ENCODE measurements at places on chromosomes 3 and 15.

GRCh38 chr3:152226176-152226575, 42.6 kb upstream of the MBNL1 start:
- DNase-seq, result no peak

DNA sequence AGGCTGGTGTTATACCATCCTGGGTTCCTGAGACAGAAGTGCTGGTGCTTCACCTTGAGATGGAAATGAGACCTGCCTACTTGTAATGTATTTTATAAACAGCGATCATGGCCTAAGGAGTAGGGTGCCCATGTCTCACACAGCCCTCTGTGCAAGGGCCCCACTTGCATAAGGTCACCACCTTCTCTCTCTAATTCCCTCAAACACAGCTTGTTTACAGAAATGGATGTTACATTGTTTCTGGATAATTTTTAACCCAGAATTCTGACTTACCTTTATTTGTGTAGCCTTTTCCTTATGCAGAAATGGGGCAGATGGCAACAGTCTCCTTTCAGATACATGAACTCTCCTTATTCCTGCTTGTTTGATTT, 95.1 kb upstream of the UMPS start:
- no peak for DNase-seq

GRCh38 chr3:62727981-62728380, 147.2 kb downstream of the CADPS start:
- no peak for DNase-seq

DNA sequence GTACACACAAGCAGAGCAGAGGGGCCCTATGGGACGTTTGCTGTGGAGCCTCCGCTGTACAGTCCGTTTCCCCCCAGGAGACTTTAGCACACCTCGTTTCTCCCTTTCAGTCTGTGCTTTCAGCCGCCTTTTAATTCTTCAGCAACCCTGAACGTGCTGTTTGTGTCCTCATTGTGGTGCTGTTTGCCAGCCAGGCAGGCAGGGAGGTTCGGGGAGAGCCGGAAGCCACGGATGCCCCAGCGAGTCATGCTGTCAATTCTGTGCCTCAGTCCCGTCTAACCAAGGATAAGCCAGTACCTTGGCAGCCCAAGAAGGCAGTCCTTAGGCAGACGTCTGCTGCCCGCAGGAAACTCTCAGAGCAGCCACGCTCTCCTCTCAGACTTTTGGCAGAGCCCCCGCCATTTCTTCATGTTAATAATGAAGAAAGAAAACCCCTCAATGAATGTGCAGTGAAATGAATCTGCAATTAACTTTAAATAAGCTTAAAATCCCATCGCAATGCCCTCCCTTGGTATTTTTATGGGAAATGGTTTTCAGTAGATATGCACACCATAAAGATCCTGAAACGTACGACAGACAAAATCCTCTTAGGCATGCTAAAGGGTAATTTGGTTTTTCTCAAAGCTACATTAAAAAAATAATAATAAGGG, 158.6 kb downstream of the UACA start:
- DNase-seq, result no peak

DNA sequence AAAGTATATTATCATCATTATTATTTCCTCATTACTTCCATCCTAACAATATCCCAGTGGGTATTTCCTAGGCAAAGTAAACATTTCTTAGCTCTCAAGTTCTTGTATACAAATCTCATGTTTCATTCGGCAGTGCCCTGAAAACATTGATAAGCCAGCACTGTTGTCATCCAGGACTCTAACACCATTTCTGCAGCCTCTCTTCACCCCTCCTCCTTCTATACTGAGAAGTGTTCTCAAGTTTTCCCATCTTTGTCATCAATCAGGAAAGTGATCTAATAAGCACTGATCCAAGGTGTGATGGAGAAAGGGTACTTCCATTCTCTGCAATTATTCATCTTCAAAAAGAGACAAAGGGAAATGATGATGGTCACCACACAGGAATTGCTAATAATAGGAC, 168.4 kb upstream of the CCDC54 start:
- DNase-seq, result no peak

DNA sequence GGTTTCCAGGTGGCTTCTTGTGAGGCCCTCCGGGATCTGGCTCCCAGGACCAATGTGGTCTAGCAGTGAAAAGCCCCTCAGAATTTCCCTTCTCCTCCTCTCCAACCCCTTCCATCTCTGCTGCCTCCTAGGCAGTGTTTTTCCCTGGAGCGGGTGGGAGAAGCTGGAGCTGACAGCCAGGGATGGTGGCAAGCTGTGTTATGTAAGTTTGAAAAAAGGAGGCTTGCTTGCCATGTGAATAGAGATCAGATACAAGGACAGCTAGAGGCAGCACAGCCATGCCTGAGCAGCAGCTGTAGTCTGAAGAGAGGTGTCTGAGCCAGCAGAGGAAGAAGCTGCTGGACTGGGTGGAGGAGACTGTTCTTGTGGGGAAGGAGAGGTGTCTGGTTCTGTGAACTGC, 20.6 kb downstream of the SNAPC5 start:
- no peak for DNase-seq

- DNase-seq, result peak; percentile 77
Measured at GRCh38 chr3:46998121-46998851, 18.8 kb downstream of the NBEAL2 start.

GRCh38 chr15:48084759-48085590, 35.8 kb upstream of the SLC24A5 start:
- no peak for DNase-seq

GRCh38 chr3:69879051-69879450, 120.5 kb upstream of the SAMMSON start:
- no peak for DNase-seq

GRCh38 chr3:10384541-10385360, 63.8 kb upstream of the SEC13 start:
- no peak for DNase-seq

- no peak for DNase-seq
Measured at GRCh38 chr15:81295486-81296121, 28.3 kb downstream of the STARD5 start.

DNA sequence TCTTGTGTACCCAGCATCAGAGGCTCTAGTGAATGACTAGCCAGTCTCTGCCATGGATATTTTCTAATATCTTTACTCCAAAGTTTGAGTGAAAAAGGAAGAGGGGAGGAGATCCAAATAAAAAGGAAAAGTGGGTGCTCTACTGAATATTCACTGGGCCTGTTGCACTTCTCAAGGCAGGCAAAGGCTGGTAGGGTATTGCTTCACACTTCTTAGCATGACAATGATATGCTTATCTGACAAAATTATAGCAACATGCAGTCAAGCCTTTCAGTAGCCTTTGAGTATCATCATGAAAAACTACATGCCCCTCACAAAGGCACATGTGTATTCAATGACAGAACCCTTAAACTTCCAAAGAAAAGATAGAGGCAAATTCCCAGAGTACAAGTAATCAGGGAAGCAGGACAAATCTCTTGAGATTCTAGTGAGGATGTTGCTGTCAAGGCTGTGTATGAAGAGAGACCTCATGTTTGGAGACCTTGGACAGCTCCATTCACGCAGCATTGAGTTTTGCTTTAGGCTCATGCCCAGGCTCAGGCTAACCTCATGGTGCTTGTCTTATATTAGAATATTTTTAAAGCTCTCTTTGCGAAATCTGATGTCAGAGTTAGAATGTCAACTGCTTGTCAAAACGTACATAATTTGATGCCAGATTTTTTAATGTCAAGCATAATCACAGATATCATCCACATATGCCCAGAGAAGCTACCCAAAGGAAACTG, 506.9 kb downstream of the OCA2 start:
- no peak for DNase-seq

DNA sequence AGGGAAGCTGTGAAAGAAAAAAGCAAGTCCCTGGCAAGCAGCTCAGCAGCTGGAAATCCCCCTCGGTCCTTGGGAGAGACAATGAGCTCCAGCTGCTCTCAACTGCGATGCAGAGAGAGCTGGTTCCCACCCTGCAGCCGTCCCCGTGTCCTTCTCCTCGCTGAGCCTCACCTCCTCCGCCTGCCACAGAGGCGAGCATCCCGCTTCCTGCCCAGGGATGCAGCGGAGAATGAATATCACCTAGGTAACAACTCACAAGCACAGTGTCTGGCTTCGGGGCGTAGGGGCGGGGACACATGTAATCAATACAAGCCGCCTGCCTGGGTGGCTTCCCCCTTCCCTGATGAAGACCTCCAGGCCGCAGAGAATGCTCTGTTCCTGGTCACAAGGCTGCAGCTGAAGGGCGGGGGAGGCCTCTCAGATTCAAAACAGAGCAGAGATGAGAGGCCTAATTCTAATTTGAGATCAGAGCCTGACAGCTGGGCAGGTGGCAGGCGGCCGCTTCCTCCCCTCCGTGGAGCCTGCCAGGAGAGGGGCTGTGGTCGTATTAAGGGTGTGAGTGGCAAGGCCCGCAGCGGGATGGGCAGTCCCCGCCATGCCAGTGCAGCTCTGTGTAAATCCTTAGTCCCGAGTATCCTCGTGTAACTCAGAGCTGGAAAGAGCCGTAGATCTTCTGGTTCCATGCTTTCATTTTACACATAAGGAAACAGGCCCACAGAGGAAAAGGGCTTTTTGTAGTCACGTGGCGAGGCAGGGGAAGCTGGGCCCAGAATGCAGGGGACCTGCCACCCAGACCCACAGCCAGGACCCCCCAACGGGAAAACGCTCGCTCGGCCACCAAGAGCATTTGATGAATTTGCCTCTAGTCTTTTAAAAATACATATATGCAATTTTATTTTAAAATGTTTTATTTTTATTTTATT, 24.3 kb downstream of the ZDHHC19 start:
- peak; percentile 75 for DNase-seq

DNA sequence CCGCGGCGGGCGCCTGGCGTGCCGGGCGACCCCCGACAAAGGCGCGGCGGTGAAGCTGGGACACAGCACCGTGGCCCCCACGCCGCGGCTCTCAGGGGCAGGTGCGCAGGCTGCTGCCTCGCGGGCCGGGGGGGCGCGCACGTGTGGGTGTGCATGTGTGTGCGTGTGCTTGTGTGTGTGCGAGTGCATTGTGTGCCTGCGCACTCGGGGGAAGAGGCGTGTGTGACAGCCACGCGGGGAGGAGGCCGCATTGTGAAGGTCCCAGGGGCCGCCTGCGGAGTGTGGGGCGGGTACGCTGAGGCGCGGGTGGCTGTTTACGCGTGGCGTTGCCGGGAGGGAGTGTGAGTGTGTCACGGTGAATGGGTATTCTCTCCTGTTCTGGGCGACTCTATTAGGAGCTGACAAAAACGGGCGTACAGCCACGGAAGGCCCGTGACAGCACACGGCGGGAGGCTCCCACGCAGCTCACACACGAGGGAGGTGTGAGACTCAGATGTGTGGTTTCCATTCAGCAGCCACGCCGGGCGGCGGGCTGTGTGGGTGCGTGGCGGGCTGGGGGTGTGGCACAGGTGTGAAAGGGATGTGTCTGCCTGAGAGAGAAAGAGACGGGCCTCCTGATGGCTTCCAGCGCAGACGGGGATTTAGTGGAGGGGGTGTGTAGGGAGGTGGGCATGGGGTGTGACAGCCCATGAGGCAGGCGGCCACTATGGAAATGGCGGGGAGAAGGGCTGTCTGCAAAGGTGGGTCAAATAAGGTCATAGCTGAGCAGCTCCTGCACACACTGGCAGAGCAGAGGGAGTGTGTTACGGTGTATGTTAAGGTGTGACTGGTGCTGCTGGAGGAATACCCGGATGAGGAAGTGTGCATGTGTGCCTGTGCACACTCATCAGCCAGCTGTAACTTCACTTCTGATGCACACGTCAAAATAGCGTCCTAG, 750 bp downstream of the PODXL2 start:
- DNase-seq, result no peak

- DNase-seq, result no peak
Measured at GRCh38 chr3:119255214-119255613, 14.5 kb upstream of the B4GALT4 start.

DNA sequence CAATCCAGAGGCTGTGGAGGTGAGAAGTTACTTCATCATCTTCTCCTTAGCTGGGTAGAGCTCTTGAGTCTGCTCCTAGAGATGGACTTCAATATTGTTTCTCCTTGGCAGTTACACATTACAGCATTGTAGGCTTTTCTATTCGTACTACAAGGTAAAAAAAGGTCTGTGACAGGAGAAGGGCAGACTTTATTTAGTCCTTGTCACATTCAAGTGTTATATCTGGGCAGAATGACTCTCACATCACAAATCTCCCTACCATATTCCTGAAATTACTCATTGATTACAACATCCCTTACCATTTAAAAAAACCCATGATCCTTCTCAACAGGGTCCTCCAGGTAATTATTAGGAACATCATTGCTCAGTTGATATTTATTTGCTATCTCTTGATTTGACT, 75.0 kb downstream of the AGBL1 start:
- DNase-seq, result no peak

GRCh38 chr3:37925157-37925556, 63.5 kb downstream of the CTDSPL start:
- DNase-seq, result no peak

- DNase-seq, result peak; percentile 70
Measured at GRCh38 chr15:42056934-42057798, 36.3 kb upstream of the PLA2G4E start.

- no peak for DNase-seq
Measured at GRCh38 chr3:190739641-190740185, 122.8 kb downstream of the GMNC start.

- no peak for DNase-seq
Measured at GRCh38 chr3:24829629-24830229, 335.1 kb upstream of the THRB start.

- DNase-seq, result no peak
Measured at GRCh38 chr15:52642386-52643361, 36.5 kb downstream of the ATOSA start.

DNA sequence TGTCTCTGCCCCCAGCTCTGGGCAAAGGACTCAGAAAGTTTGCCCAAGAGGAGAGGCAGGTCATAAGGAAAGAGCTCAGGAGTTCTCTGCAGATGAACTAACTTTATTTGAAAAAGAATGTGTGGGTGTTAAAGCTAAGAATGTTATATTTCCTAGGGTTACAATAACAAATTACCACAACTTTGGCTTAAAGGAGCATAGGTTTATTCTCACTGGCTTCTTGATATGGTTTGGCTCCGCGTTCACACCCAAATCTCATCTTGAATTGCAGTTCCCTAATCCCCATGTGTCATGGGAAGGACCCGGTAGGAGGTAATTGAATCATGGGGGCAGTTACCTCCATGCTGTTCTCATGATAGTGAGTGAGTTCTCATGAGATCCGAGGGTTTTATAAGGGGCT, 383.7 kb upstream of the CFAP20DC start:
- DNase-seq, result no peak

GRCh38 chr3:115903843-115904242, 280.5 kb downstream of the GAP43 start:
- DNase-seq, result no peak

DNA sequence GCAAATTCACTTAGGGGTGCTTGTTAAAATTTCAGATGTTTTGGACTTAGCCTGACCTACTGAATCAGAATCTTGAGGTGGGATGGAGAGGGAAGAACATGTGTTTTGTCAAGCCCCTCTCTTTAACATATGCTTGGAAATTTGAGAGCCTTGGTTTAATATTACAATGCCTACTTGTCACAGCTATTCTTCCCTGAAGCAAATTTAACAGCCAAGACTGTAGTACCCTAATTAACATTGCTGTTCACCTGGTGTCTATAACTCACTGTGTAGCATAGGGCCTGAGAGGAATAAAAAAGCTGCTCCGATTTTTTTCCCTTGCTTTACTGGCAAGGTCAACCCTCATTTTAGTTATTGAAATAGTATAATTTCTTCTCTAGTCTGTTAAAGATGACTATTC, 880.1 kb downstream of the CADM2 start:
- no peak for DNase-seq

- DNase-seq, result no peak
Measured at GRCh38 chr3:179676081-179676480, 23.2 kb downstream of the USP13 start.

- no peak for DNase-seq
Measured at GRCh38 chr3:141228395-141228794, 3.2 kb upstream of the PXYLP1 start.

GRCh38 chr15:31442699-31443111, 116.1 kb downstream of the KLF13 start:
- no peak for DNase-seq

- no peak for DNase-seq
Measured at GRCh38 chr3:71140477-71140876, 443.1 kb downstream of the FOXP1 start.

Data from activated CD8-positive, alpha-beta memory T cell treated with anti-CD3 and anti-CD28 coated beads, Interleukin-2, amount 10 ng/mL, durations not matched to agents 7 days and 5 days (primary cell).